ENCODE measurements at places on chromosomes 1 and 21.
A peak's percentile ranks its signal among the peaks of the same experiment; 100 is the strongest.

- DNase-seq: no peak
Measured at GRCh38 chr1:209845408-209845725, 17.6 kb downstream of the UTP25 start.

GRCh38 chr1:99228153-99228552 is 36.1 kb upstream of the PLPPR4 start:
- no peak for DNase-seq

GRCh38 chr21:36692114-36692834 is 6.6 kb upstream of the SIM2 start:
- no peak for DNase-seq

DNA sequence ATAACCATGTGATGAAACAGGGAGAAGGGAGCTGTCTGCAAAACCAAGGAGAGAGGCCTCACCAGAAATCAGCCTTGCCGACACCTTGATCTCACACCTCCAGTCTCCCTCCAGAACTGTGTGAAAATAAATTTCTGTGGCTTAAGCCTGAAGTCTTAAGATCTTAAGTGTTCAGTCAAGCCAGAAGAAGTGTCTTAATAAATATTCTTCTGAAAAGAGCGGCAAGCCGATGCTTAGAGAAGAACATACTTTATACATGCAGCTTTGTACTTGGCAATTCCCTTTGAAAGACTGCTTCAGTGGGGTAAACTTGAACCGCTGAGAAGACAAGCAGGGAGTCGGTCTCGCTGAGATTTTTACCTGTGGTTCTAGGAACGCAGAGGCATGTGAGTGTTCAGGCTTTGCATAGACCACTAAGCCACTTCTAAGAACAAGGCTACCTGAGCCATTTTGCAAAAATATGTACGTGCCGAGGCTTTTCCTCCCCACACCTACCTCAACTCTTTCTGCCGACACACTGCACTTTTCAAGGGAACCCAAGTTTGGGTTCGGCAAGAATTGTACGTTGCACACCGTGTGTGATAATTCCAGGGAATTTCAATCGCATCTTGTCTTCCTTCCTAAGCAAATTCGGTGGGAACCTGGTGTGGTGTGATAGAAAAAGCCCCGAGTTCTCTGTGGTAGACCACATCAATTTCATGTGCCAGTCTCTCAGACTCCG is 3.4 kb downstream of the RUNX1 start:
- DNase-seq: peak; percentile 25

- DNase-seq: no peak
Measured at GRCh38 chr1:6960291-6960811, 175.1 kb downstream of the CAMTA1 start.

DNA sequence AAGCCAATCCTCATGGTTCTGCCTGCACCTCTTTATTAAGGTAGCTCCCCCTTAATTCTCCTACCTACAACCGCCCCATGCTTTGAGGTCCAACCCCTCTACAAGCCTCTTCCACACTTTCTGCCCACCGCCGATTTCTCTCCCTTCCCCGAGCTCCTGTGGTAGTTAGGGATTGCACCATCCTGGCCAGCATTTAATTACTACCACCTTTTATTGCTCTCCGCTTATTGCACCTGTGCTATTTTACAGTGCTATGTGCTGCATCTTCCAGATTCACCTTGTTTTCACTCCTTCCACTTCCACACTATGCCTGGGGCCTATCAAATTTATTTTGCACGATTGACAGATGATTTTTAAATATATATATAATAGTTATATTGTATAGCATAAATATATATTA is 29.3 kb upstream of the DNAJC11 start:
- DNase-seq: no peak

- DNase-seq: no peak
Measured at GRCh38 chr1:84442256-84442655, 36.8 kb upstream of the RPF1 start.

- DNase-seq: no peak
Measured at GRCh38 chr1:41483001-41483850, 1.3 kb downstream of the EDN2 start.

- no peak for DNase-seq
Measured at GRCh38 chr1:51288578-51288977, 41.8 kb downstream of the TTC39A start.

DNA sequence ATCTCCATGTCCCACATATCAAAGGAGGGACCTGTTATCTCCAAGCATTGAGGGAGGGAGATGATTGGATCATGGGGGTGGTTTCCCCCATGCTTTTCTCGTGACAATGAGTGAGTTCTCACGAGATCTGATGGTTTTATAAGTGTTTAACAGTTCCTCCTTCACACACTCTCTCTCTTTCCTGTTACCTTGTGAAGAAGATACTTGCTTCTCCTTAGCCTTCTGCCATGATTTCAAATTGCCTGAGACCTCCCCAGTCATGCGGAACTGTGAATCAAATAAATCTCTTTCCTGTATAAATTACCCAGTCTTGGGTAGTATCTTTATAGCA is 91.6 kb downstream of the DDAH1 start:
- DNase-seq: no peak

Measured in T-helper 9 cell (primary cell).